ENCODE measurements at places on chromosomes 13 and 19. TPM values are rescaled to one million over a fixed set of nuclear protein-coding genes. Genes with fewer than 3 reads are reported as not detected.

IGLON5 gene
- polyA plus RNA-seq, result 3.7 TPM

KLK15 gene
- polyA plus RNA-seq, result not detected

LILRB2 gene
- 0.85 TPM for polyA plus RNA-seq

DNA sequence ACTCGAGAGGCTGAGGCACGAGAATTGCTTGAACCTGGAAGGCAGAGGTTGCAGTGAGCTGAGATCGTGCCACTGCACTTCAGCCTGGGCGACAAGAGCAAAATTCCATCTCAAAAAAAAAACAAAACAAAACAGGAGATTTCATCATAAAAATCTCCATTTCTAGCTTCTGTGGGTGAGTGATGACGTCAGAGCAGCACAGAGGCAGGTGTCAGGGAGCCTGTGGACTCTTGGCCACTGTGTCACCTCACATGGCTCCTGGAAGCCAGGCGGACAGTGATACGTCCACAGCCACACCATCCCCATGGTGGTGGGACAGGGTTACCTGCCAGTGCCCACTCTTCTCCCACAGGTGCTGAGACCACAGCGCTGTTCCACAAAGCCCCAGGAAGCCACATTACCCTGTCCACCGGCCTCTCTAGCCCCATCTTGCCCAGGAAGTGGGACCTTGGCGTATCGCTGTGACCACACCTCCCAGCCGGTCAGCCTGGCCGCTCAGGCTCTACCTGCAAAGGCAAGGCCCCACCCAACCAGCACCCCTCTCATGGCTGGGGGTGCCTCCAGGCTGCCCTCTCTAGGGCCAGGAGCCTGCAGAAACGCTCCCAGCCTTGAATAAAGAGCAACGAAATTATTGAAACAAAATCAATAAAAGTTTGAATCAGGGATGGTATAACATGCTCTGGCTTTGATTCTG is 2.5 kb upstream of the FXYD3 start:
- no peak for DNase-seq

DNA sequence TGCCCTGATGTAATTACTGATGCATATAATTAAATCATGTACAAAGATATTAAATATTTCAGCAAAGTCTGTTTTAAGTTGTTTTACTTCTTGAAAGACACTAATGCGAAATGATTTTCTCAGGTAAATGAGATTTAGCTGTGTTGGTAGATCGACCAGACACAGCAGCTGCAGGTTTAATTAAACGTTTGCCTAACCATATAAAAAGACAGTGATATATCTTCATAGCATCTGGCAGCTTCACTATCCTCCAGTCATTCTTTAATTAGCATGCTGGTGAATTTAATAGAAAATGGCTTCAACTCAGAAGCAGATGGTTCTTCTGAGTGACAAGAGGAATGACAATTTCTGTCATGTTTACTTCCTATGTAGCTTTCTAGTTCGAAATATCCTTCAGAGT is 69.3 kb downstream of the NHLRC3 start:
- DNase-seq, result no peak
